ENCODE measurements at places on chromosomes 11 and 22. TPM values are rescaled to one million over a fixed set of nuclear protein-coding genes. Genes with fewer than 3 reads are reported as not detected.

BRD1 gene
- total RNA-seq, result 46.6 TPM

GAL3ST3 gene
- not detected for total RNA-seq

SLC22A6 gene
- not detected for total RNA-seq

OR8D2 gene
- total RNA-seq, result not detected

OR52N4 gene
- not detected for total RNA-seq

NRGN gene
- 15.3 TPM for total RNA-seq

OPCML gene
- total RNA-seq, result not detected

LRRC32 gene
- total RNA-seq, result 25.3 TPM

Measured in OCI-LY7 (cell line).